ENCODE measurements at places on chromosomes 2 and 18.

- no peak for DNase-seq
These were observed 2.7 kb downstream of the IKZF2 start for GRCh38 chr2:213148572-213149261.

DNA sequence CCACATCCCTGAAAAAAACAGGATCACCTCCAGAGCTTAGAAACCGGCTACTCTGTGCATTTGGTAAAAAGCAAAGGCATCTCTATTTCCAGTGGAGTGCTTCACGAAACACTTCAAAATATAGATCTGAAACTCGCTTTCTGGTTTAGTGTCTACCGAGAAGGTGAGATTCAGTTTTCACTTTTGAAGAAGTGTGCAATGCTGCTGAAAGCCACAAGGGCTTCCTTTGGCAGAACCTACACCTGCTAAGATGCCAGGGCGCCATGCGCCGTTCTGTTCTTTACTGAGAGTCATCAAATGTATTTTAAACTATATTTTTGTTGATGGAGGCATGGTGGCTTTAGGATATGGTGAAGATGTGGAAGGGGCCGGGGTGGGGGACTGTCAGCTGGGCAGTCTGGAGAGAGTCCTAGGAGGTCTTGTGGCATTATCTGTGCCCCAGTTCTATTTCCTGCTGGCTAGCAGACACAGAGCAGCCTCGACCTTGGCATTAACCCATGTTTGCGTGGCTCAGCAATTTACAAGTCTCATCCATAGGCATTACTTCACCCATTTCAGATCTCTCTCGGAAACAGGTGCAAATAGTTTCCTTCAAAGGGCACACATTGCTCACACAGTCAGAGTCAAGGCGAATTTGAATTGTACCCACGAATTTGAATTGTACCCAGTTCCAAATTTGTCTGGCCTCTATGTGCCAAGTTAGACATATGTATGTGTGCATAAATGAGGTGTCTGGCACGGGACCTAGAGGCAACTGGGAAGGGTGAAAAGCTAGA, 46.7 kb upstream of the KCNF1 start:
- no peak for DNase-seq

DNA sequence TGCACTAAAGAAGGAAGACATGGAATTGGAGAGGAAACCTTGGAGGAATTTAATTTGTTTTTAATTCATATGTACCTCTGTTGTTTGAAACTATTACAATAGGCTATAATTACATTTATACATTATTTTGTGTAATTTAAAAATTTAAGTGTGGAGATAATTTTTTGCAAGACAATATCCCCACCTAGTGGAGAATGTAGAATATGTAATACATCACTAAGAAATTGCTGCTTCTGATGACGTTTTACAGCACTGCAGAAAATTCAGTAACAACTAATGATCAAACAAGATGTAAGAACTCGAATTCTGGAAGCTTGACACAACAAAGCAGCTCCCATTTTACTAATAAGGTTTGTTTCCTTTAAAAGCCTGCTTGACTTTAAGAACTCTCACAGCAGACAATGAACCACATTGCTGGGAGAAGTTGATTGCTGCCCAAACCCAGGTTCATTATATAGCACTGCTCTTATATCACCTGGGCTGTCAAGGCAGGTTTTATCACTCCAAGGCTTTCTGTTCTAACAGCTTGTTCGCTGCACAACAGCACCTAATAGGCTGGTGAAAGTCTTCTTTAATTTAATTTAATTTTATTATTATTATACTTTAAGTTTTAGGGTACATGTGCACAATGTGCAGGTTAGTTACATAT, 53.4 kb downstream of the THADA start:
- no peak for DNase-seq

GRCh38 chr2:84231478-84231877, 227.6 kb downstream of the SUCLG1 start:
- DNase-seq: no peak

- no peak for DNase-seq
These were observed 9.2 kb upstream of the GALNT3 start for GRCh38 chr2:165803123-165803760.

DNA sequence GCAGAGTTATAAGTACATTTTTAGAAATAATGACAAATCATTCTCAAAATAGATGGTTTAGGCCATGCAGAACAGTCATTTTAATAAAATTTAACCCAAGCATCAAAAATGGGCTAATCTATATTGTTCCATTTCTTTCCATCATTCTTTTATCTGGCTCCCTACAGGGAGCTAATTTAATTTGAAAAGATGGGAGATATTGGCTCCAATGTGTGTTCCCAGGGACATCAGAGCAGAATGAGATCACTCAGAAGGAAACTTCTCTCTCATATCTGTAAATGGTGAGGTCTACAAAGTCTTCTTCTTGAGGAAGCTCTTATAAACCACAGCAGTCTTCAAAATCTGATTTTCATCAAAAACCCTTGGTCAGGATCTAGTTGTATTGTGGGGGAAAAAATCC, 119.4 kb upstream of the RAB6C start:
- DNase-seq: no peak
